ENCODE measurements at places on chromosomes 16 and 17.

DNA sequence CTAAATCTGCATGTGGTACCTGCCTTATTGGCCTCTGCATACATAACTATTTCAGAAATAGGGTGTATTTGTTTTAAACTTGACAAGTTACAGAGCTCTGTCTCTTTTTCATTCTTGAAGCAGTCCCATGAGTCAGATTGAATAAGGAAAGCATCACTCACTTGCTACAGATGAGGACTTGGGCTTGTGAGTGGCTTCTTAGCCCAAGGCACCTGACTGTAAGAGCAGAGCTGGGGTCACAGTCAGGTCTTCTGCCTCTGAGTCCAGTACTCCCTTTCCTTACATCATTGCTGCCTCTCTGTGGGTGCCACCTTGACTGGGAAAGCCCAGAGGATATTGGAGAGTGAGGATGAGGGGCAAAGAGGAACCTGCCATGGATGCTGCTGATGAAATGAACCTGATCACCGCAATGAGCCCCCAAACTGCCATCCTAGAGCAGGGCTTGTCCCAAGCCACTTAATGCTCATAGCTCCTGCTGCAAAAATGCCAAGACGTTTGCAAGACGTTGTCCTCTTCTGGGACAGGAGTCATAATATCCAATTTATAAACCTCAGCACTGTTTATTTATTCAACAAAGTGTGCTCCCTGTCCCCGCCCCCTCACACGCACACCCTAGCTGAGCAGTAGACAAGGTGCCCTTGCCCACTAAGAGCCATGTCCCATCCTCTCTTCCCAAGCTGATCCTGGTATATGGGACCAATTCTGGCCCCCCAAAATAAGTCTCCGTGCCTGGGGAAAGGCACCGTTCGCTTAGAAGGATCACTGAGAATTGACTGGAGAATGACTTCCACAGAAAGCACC, 74.1 kb downstream of the CCDC182 start:
- DNase-seq: no peak

DNA sequence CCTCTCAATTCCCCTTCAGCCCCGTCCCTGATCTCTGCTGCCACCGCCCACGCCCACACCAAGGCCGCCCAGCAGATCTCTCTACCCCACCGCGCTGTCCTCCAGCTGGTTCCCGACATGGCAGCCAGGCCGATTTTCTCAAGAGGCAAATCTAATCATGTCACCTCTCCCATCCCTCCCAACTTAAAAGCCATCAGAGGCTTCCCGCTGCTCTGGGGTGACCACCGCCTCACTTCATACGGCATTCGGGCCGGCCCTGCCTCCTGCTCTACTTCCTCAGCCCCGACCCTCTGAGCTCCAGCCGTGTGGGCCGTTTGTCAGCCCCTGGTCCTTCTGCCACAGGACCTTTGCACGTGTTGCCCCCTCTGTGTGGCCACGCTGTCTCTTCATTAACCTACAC, 63.2 kb downstream of the RPH3AL start:
- no peak for DNase-seq

DNA sequence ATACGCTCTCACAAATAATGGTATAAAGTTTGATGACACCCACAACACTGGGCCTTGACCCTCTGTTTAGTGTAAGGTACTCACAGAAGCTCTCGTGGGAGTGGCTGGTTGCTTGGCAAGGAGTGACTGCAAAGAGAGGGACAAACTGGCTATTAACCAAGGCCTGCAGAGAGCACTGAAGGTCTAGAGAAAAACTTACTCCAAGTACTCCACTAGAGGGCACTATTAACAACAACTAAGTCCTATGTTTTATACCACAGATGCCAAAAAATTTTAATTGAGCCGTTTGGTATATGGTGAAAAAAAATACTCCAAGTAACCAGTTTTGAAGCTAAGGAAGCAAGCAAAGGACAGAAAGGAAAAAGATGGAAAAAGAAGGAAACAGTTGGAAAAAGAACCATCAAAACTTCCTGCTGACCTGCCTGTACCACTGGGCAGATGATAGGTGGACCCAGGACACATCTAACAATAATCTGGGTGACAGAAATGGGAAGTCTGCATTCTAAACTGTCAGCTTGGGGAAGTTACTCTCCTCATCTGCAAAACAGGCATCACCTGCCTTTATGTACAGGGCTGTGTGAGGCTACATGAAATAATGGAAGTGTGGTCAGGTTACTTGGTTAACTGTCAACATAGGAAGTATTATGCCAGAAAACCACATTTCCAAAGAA, 23.2 kb downstream of the DYNC1LI2 start:
- DNase-seq: no peak

DNA sequence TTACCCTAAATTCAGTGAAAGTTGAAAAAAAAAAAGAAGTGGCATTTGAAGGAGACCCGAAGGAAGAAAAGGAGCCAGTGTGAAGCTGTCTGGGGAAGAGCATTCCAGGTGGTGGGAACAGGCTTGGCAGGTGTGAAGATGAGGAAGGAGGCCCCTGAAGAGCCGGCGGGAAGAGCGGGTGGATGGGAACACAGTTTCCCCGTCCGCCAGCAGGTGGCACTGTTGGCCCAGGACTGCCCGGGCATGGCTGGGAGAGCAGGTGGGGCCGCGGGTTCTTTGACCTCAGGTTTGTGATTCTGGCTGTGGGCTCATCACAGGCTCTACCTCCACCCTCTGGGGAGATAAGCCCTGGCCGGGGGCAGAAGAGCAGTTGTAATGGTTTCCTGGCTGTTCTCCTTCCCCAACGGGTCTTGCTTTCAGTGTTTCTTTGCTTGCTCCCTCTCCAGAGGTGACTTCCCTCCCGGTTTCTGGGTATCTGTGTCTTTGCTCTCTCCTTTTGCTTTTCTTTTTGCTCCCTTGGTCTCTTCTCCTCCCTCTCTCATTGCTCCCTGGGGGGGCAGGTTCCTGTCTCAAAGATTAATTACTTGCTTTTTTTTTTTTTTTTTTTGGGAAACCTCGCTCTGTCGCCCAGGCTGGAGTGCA, 32.3 kb downstream of the RAP1GAP2 start:
- DNase-seq: peak; percentile 87

GRCh38 chr17:9150446-9151090, 129.3 kb downstream of the NTN1 start:
- DNase-seq: no peak

GRCh38 chr17:6231886-6232731, 161.9 kb downstream of the WSCD1 start:
- no peak for DNase-seq

DNA sequence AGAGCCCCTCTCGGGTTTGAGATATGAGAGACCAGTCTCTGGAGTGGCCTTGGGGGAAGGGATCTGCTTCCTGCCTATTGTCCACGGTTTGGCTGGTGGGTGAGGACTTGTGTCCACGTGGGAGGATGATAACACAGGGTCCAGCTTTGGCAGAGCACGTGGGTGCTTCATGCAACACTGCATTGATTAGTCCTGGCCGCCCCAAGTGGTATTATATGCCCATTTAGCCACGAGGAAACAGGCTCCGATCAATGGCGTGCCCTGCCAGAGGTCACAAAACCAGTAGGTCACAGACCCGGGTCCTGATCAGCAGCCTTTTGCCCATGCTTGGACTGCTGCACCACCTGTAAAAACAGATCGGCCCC, 141.6 kb downstream of the RGS9 start:
- no peak for DNase-seq

DNA sequence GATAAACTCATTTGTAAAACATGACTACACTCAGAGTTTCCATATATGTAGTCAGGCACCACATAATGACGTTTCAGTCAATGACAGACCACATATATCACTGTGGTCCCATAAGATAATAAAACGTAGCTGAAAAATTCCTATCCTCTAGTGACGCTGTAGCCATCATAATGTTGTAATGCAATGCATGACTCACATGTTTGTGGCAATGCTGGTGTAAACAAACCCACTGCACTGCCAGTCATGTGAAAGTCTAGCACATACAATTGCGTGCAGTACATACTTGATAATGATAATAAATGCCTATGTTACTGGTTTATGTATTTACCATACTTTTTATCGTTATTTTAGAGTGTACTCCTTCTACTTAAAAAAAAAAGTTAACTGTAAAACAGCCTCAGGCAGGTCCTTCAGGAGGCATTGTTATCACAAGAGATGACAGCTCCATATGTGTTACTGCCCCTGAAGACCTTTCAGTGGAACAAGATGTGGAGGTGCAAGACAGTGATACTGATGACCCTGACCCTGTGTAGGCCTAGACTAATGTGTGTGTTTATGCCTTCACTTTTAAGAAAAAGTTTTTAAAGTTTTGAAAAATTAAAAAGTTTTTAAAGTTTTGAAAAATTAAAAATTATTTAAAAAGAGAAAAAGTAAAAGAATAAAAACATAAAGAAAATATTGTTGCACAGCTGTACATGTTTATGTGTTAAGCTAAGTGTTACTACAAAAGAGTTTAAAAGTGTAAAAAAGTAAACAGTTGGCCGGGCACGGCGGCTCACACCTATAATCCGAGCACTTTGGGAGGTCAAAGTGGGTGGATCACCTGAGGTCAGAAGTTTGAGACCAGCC, 9.0 kb downstream of the STAT5B start:
- no peak for DNase-seq

GRCh38 chr17:59527931-59528330, 37.5 kb upstream of the DHX40 start:
- DNase-seq: no peak

DNA sequence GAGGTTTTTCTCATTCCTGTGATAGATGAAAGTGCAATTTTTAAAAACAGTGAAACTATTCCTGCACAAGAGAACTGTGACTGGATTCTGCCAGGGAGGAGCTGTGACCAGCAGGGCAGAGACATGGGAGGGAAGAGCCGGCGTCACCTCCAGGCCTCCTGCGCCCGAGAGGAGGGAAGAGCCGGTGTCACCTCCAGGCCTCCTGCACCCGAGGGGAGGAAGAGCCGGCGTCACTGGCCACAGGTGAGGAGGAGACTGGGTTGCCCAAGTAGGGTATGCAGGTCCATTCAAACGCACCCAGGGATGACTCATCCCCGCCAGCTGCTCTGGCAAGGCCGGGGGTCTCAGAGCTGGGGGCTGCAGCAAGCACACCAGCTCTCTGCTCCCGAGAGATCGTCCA, 56.7 kb downstream of the METRNL start:
- no peak for DNase-seq

DNA sequence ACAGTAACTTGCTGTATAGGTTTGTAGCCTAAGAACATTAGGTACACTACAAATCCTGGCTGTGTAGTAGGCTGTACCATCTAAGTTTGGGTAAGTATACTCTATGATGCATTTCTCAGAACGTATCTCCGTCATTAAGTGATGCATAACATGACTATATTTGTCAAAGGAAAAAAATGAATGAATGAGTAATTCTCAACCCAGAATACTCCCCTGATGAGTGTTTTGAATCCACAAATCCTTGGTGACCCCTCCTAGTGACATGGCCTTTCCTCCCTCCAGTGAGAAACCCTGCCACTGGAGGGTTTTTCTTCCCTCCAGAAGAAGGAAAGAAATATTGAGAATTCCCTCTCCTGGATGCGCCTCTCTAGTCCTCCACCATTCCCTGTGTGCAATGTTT, 24.0 kb upstream of the SALL1 start:
- no peak for DNase-seq

DNA sequence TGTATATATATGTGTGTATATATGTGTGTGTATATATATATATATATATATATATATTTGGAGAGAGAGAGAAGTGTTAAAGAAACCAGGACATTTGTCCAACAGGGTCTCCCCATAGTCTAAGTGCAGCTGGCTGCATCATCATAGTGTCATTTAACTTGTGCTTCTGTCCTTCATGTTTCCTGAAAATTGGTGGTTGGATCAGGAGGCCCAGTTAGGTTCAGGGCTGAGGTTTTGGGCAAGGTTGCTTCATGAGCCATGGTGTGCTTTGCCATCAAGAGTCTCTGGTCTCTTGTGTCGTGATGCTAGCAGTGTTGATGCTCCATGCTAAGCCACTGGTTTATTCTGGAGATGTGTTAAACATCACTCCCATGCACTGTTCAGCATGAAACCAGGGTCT, 85.3 kb downstream of the C16orf95 start:
- DNase-seq: no peak

- DNase-seq: no peak
These were observed 14.5 kb downstream of the MPO start for GRCh38 chr17:58265902-58266875.

DNA sequence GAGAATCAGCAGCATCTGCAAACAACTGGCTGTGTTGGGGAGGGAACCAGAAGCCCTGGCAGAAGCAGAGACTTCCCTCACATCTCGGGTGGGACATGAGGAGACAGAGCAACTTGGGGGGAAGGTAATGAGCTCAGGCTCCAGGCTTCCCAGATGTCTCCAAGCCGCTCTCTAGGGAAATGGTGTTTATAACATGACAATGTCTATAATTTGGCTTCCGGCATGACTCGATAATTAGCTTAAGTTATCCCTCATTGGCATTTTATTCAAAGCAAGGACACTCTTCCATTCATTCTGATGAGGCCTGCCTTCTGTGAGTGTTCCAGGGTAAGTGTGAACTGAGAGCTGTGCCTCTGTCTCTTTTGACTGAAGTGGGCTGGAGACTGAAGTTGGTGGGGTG, 14.7 kb upstream of the MLLT6 start:
- DNase-seq: no peak

DNA sequence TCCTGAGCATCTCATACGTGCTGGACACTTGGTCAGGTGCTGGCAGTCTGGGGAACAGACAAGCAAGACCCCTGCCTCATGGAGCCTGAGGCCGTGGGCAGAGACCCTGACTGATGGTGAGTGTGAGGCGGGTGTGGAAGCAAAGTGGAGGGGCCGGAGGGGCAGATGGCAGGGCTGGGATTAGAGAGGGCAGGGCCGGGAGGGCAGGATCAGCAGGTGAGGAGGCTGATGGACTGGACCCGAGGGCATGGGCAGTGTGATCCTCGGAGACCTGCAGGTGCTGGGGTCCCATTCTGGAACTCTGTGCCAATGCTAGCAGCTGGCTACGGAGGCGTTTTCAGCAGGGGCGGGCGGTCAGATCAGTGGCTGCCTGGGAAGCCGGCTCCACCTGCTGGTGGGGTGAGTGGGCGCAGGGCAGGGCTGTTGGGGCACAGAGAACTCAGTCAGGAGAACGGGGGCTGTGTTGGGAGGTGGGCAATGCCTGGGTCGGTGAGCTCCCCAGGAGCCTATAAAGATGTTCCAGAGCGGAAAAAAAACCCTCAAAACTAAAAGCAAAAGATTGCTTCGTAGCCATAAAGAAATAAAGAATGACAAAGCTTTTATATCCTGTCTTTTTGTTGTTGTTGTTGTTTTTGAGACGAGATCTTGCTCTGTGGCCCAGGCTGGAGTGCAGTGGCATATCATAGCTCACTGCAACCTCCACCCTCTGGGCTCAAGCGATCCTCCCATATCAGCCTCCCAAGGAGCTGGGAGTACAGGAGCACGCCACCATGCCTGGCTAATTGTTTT, 8.9 kb upstream of the C16orf74 start:
- DNase-seq: no peak

DNA sequence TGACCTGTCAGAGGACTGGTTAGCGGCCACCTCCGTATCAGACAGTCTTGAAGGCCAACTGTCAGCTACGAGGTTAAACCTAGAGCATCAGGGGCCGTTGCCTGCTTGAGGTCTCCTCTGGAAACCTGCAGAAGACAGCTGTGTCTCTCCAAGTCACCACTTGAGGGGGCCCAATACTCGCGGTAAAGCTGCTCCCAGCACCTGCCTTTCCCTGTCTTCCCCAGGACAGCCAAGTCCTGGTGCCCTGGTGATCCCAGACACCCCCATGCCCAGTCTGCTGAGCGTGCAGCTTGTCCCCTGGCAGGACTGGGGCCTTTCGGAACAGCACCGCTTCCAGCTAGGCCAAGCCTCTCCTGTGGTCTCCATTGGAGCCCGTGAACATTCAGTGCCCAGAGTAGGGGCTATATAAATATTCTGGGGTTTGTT, 80.1 kb downstream of the DNAH17 start:
- peak; percentile 55 for DNase-seq
